ENCODE measurements at places on chromosomes 2 and 18.
A peak's percentile ranks its signal among the peaks of the same experiment; 100 is the strongest.

- DNase-seq = no peak
Observed at GRCh38 chr18:56568986-56569385, 69.4 kb downstream of the TXNL1 start.

DNA sequence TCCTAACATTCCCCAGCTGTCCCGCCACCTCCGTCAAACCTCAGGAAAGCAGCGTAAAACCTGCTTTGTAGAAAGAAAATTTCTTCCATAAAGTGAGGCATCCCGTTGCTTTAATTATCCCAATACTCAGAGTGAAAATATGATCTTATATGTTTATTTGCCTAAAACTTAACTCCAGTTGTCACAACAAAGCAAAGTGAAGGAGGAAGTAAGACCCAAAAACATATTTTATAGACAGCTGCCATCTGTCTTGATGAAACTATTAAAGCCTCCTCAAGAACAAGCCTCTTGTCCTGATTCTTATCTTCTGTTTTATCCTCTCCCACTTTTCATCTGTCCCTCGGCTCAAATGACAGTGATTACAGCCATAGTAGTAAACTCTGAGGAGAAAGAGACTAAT lies 28.9 kb upstream of the LPIN2 start:
- DNase-seq = no peak

- DNase-seq = no peak
Observed at GRCh38 chr2:17933256-17933655, 54.8 kb downstream of the KCNS3 start.

GRCh38 chr2:134836986-134837385 lies 1.4 kb upstream of the ACMSD start:
- DNase-seq = no peak

GRCh38 chr2:207792244-207792785 lies 22.6 kb upstream of the FZD5 start:
- peak; percentile 55 for DNase-seq

DNA sequence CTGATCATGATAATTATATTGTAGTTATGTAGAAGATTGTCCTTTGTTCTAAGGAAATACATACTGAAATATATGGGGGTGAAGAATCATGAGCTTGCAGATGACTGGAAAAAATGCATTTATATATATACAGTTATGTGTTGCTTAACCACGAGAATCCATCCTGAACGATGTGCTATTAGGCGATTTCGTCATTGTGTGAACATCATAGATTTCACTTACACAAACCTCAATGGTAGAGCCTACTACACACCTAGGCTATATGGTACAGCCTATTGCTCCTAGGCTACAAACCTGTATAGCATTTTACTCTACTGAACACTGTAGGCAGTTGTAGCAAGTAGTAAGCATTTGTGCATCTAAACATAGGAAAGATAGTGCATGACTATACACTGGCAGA lies 2.6 kb upstream of the ACAA2 start:
- DNase-seq = no peak

Data from SJSA1 (cell line).